ENCODE measurements at places on chromosomes 4 and X. TPM values are rescaled to one million over a fixed set of nuclear protein-coding genes. Genes with fewer than 3 reads are reported as not detected.

- no peak overlapping the region for H3K27ac ChIP-seq
- no peaks in the 10 kb centered on the region for H3K4me1 ChIP-seq
- H3K27me3 ChIP-seq = peaks cover 47% of the 10 kb centered on the region
- no peak overlapping the region for H3K4me3 ChIP-seq
Measured at GRCh38 chr4:6562931-6563901, 11.8 kb upstream of the MAN2B2 start.

DNA sequence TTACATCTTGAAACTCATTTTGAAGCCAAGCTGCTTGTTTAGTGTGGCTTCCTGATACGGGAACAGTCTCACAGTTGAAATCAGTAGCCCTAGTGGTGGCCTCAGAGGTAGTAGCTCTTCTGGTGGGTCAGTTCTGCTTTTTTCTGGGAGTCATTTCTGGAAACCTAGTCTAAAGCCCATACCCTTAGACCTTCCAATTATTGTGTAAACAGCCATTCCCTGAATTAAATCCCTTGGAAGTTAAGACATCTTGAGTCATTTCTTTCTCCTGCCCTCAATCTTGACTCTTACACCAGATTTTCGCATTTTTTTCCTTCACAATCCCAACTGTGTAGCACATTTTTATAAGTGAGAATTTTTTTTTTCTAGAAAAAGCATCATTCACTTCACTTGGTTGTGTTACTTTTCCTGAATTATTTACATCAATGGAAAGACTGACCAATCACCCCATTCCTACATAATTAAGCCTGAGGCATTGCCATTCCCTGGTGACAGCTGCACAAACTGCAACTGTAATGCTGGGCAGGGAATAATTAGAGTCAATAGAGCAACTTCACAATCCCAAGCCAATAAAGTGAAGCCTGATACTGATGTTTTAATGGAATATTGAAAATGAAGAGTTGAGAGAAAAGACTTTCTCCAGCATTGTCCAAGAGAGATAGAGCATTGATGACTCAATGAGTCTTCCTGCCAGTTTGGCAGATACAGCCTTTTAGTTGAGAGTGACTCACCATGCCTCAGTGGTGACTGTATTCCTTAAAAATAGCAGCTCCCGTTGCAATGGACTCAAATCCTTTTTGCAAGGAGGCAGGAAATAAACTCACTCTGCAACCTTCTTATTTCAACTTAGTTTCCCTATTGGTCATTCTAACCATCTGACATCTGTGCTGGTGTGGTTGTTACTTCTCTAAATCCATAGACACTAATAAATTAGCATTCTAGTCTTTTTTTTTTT lies 13.0 kb upstream of the SEPSECS start:
- peak; percentile 91 for DNase-seq
- peaks cover 16% of the 10 kb centered on the region for H3K4me1 ChIP-seq
- no peaks in the 10 kb centered on the region for H3K27me3 ChIP-seq
- H3K4me3 ChIP-seq = no peak overlapping the region

Gene SORCS2
- total RNA-seq = not detected

GRCh38 chr4:87934973-87935372 lies 40.5 kb upstream of the SPP1 start:
- H3K36me3 ChIP-seq = no peaks in the 10 kb centered on the region
- H3K4me3 ChIP-seq = no peak overlapping the region
- DNase-seq = no peak
- H3K4me1 ChIP-seq = no peaks in the 10 kb centered on the region
- H3K27ac ChIP-seq = no peak overlapping the region

- no peaks in the 10 kb centered on the region for H3K36me3 ChIP-seq
- no peaks in the 10 kb centered on the region for H3K4me1 ChIP-seq
- no peak for DNase-seq
- no peak overlapping the region for H3K4me3 ChIP-seq
- no peak overlapping the region for H3K27ac ChIP-seq
Measured at GRCh38 chrX:446245-446644, 59.5 kb upstream of the PPP2R3B start.

- no peak for DNase-seq
- no peaks in the 10 kb centered on the region for H3K27me3 ChIP-seq
- no peak overlapping the region for H3K4me3 ChIP-seq
- no peaks in the 10 kb centered on the region for H3K4me1 ChIP-seq
- H3K27ac ChIP-seq = no peak overlapping the region
Measured at GRCh38 chrX:133813971-133814370, 171.4 kb downstream of the GPC3 start.

Gene WDR17
- total RNA-seq = 0.42 TPM

Gene ERCC6L
- total RNA-seq = 6.7 TPM

GRCh38 chrX:150841456-150842197 lies 56.8 kb downstream of the CD99L2 start:
- no peak overlapping the region for H3K27ac ChIP-seq
- H3K4me3 ChIP-seq = no peak overlapping the region
- DNase-seq = no peak
- no peaks in the 10 kb centered on the region for H3K4me1 ChIP-seq
- no peaks in the 10 kb centered on the region for H3K27me3 ChIP-seq

DNA sequence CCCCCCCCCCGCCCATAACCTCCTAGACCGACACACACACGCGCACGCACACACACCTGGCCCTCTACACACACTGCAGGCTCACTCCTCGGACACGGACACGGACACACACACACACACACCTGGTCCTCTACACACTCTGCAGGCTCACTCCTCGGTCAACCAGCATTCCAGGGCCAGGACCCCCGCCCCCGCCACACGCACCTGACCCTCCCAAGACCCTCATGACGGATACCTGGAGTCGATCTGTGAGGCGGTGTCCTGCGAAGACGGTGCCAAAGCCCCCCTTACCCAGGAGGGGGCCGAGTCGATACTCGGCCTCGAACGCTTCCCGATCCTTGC lies 552 bp downstream of the PIM2 start:
- no peaks in the 10 kb centered on the region for H3K36me3 ChIP-seq
- H3K27ac ChIP-seq = no peak overlapping the region
- no peak for DNase-seq
- peaks cover 2% of the 10 kb centered on the region for H3K4me1 ChIP-seq
- H3K27me3 ChIP-seq = no peaks in the 10 kb centered on the region
- H3K4me3 ChIP-seq = peak overlapping the region; percentile 61

DNA sequence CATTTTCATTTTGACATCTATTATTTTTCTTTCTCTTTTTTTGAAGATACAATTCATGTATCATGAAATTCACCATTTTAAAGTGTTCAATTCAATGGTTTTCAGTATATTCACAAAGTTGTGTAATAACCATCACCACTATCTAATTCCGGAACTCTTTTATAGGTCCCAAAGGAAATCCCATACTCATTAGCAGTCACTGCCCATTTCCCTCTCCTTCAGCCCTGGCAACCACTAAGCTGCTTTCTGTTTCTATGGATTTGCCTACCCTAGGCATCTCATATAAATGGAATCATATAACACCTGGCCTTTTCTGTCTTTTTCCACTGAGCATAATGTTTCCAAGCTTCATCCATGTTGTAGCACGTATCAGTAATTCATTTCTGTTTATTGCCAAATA lies 3.2 kb upstream of the FGF2 start:
- H3K4me3 ChIP-seq = no peak overlapping the region
- H3K27ac ChIP-seq = no peak overlapping the region
- peak; percentile 36 for DNase-seq
- H3K4me1 ChIP-seq = peaks cover 8% of the 10 kb centered on the region
- no peaks in the 10 kb centered on the region for H3K27me3 ChIP-seq
- no peaks in the 10 kb centered on the region for H3K36me3 ChIP-seq

Gene NDUFA1
- total RNA-seq = 96.3 TPM

DNA sequence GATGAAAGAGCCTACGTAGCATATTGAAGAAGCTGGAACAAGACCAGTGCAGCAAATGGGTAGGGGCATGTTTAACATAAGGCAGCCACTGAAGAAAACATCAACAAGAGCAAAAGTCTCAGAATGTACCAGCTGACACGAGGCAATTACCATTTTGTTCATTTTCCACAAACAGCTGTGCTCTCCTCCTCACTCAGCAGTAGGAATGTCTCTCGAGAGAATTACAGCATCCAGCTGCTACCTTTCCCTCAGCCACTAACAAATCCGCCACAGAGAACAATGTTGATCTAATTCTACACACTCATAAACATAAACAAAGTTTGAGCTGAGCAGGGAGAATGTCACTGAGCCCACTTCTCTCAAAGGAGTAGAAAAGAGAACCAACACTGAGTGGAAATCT lies 68.0 kb downstream of the OPHN1 start:
- H3K4me3 ChIP-seq = no peak overlapping the region
- DNase-seq = no peak
- H3K36me3 ChIP-seq = no peaks in the 10 kb centered on the region
- H3K27me3 ChIP-seq = no peaks in the 10 kb centered on the region
- H3K27ac ChIP-seq = no peak overlapping the region

Gene ASMT
- total RNA-seq = not detected

DNA sequence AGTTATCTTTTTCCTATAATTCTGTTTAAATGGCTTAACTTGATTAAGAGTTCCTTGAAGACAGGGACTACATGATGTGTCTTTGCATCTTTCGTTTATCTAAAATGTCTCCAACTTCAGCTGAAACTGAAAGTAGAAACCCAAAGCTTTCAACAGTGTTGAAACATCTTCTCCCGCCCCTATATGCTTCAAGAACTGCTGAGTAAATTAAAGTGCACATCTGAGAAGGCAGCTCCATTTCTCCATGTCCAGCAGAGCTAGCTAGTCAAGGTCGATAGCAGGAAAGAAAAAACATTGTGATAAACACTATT lies 185.7 kb upstream of the TBL1X start:
- H3K27me3 ChIP-seq = peaks cover 1% of the 10 kb centered on the region
- H3K4me3 ChIP-seq = no peak overlapping the region
- H3K27ac ChIP-seq = no peak overlapping the region
- H3K4me1 ChIP-seq = no peaks in the 10 kb centered on the region
- no peak for DNase-seq

GRCh38 chrX:63929608-63930007 lies 144.6 kb upstream of the ARHGEF9 start:
- no peaks in the 10 kb centered on the region for H3K27me3 ChIP-seq
- no peaks in the 10 kb centered on the region for H3K4me1 ChIP-seq
- H3K36me3 ChIP-seq = no peaks in the 10 kb centered on the region
- no peak overlapping the region for H3K27ac ChIP-seq
- no peak overlapping the region for H3K4me3 ChIP-seq

Gene ABCG2
- 5.0 TPM for total RNA-seq

DNA sequence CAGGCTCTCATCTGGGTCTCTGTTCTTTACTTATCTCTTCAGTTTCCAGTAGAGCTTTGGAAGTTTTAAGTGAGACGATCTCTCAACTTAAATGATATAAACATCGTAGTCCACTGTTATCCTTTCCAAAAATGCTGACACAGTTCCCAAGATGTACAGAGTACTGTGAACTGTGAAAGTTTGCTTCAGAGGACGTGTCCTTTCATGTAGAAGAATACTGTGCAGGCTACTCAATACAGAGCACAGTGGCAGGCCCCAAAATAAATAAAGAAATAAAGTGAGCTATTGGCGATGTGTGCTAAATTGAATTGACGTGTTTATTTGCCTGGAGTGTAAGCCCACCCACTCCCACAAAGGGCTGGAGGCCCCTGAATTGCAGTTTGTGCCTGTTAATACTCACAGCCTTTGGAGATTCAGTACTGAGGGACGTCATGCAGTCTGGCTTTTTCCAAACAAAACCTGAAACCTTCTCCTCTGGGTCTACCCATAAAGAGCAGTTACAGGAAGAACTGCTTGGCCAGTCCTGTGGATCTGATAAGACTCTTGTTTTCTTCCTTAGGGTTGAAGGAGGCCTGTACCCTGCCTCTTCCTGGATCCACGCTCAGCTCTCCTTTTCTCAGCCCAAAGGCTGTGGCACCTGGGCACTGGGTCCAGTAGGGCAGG lies 66.1 kb downstream of the SOWAHB start:
- peak overlapping the region; percentile 78 for H3K27ac ChIP-seq
- no peak overlapping the region for H3K4me3 ChIP-seq
- peak; percentile 60 for DNase-seq
- H3K4me1 ChIP-seq = peaks cover 23% of the 10 kb centered on the region
- H3K36me3 ChIP-seq = no peaks in the 10 kb centered on the region

- H3K4me1 ChIP-seq = no peaks in the 10 kb centered on the region
- no peak overlapping the region for H3K27ac ChIP-seq
- H3K4me3 ChIP-seq = no peak overlapping the region
Measured at GRCh38 chrX:44104699-44105098, 131.5 kb upstream of the NDP start.

DNA sequence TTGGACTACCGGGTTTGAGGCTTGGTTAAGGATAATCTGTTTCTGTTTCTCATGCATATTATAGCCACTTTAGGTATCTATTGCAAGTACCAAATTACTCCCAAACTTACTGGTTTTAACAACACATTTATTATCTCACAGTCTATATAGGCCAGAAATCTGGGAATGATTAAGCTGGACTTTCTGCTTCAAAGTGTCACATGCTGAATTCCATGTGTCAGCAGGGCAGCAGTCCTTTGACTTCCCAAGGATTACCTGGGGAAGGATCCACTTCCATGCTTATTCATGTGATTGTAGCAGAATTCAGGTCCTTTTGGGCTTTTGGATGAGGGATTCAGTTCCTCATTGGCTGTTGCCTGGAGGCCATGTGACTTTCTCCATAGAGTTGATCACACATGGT lies 349.0 kb upstream of the TRAM1L1 start:
- no peak overlapping the region for H3K4me3 ChIP-seq
- no peaks in the 10 kb centered on the region for H3K4me1 ChIP-seq
- no peak overlapping the region for H3K27ac ChIP-seq
- no peak for DNase-seq
- H3K27me3 ChIP-seq = no peaks in the 10 kb centered on the region

- no peak within 1 kb of the TSS for H3K4me3 ChIP-seq
- H3K27ac ChIP-seq = no peak within 1 kb of the TSS
Measured at GRCh38 chrX:52811065-52811625, at the start of gene XAGE5. Gene XAGE5, plus strand, starts transcription at chrX:52811287. Its CDS starts 1,280 bp downstream, at chrX:52812567.

- H3K27me3 ChIP-seq = no peaks in the 10 kb centered on the region
- H3K4me1 ChIP-seq = no peaks in the 10 kb centered on the region
- no peak overlapping the region for H3K4me3 ChIP-seq
- H3K36me3 ChIP-seq = no peaks in the 10 kb centered on the region
- H3K27ac ChIP-seq = no peak overlapping the region
- no peak for DNase-seq
Measured at GRCh38 chr4:185298728-185299430, 89.5 kb downstream of the SNX25 start.

DNA sequence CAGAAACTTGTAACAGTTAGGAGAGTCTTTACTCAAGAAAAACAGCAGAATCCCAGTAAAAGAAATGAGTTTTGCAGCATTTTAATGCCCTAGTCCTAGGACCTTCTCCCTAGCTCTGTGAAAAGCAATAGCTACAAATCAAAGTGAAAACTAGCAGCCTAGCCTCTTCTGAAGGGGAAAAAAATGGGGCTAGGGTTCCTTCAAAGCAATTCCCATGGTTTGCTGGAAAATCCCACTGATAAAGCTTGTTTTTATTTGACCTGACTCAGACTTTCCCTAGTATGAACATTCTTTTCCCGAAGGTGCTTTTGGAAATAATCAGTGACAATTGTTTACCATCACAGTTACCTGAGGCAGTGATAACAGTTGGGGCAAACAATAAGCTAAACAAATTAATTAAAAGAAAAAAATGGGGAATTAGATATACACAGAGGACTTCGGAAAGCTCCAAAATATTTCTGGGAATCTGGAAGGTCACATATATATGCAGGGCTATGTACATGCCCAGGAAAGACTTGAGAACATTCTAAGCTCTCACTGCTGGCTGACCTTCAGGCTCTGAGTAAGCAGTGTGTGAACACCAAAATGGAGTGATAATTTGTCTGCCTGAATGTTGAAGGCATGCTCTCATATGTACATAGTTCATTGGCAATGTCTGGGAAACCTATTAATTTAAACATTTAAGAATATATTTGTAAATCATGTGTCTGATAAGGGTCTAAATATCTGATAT lies 285.9 kb downstream of the KCTD8 start:
- H3K27ac ChIP-seq = peak overlapping the region; percentile 40
- peaks cover 50% of the 10 kb centered on the region for H3K4me1 ChIP-seq
- peak; percentile 73 for DNase-seq
- no peaks in the 10 kb centered on the region for H3K36me3 ChIP-seq
- H3K4me3 ChIP-seq = no peak overlapping the region

Gene TMEM35A
- total RNA-seq = 7.2 TPM

Gene NCBP2L
- total RNA-seq = not detected
